Neuronal stem cell (in vitro differentiated cells): ENCODE measurements at places on chromosomes 3 and 15.

- DNase-seq: no peak
Measured at GRCh38 chr15:98001663-98002194, 41.2 kb downstream of the ARRDC4 start.

- DNase-seq: no peak
Measured at GRCh38 chr3:7657214-7658112, 796.5 kb downstream of the GRM7 start.

DNA sequence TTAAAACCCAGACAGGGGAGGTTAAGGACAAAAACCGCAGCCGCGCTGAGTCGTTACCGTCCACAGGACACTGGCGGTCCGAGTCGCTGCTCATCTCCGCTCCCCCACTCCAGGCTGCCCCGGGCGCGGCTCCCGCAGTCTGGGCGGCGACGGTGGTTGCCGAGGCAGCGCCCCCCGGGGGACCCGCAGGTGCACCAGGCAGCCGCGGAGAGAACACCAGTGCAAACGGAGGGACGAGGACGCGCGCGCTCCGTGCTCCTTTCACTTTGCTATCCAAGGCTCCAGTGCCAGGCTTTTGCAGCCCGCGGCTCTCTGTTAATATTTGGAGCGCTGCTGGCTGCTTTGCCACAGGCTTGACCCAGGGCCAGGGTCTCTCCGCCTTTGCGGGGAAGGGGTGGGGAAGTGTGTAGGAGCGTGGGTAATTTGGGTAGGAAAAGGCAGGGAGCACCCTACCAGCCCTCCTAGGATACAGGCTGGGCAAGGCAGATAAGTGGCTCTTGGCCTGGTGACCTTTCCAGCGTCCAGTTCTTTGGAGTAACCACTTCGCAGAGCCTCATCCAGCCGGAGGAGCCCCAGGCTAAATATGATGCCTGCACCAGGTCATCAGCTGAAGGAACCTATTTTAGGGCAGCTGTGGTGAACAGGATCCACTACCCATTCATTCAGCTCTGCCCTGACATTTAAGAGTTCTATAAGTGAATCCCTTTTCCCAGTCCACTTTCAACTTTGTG lies at the start of gene GADL1:
Gene GADL1, minus strand, starts transcription at position 141 of the 731 bp plus-strand sequence. Its CDS starts 47 bp downstream, at position 94.
- peak; percentile 27 for DNase-seq

DNA sequence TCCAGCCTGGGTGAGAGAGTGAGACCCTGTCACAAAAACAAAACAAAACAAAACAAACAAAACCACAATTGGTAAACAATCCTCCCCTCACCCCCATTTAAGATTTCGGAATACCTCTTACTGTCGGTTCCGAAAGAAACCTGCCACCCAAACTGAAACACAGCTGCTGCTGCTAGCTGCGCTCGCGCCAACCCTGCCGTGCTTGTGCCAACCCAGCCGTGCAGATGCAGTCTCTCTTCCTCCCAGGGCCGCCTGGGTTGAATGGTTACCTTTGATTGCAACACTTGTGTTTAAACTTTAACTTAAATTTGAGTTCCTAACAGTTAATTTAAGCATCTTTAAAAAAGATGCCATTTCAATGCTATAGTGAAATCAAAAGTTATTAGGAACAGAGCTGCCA lies 28.5 kb upstream of the SPTBN5 start:
- DNase-seq: no peak

DNA sequence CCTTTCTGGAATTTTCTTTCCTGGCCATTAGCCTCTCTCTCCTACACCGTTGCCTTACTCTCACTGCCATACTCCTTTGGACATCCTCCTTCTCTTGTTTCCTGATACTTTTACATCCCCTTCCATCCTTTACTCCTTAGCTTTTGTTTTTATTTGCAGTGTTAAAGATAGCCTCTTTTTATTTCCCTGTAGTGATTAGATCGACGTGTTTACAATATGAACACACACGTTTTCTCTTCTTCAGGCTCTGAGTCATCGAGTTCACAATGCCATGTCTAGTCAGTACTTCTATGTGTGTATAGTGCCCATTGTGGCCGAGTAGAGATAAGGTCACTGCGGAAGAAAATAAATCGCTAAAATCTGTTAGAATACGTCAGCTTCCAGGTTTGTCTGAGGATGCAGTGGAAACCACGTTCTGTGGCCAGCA lies 208.5 kb downstream of the LPP start:
- DNase-seq: no peak

DNA sequence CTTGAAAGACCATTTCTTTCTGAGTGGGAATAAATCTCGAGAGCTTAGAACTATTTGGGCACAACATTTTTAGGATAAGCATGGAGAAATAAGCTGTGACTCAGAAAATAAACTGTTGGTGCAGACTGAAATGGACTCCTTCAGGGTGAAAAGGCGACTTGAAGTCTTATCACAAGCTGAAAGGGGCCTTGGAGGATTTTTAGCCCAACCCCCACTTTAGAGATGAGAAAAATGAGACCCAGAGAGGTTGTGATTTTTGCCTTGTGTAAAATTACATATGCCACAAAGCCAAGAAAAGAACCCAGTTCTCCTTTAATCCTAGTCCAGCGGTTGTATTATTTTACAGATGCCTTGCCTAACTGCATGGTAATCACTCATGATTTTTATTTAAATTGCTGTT lies 1.5 kb downstream of the ATP1B3 start:
- no peak for DNase-seq

- DNase-seq: no peak
Measured at GRCh38 chr3:141413801-141414689, 45.7 kb downstream of the ZBTB38 start.

DNA sequence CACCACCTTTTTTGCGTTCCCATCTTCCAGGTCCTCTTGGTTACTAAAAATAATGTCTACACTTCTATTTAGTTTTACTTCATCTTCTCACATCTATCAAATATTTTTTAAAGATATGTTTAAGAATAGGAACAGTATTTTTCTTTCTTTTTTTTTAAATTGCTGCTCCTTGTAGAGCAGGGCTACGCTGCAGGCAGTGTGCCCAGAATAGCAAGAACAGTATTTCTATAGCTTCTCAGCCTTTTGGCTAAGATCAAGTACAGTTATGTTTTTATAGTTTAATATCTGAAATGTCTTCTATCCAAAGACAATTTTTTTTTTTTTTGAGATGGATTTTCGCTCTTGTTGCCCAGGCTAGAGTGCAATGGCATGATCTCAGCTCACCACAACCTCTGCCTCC lies 73.0 kb downstream of the MYO9A start:
- DNase-seq: no peak
